ENCODE measurements at places on chromosomes 5 and 9.

DNA sequence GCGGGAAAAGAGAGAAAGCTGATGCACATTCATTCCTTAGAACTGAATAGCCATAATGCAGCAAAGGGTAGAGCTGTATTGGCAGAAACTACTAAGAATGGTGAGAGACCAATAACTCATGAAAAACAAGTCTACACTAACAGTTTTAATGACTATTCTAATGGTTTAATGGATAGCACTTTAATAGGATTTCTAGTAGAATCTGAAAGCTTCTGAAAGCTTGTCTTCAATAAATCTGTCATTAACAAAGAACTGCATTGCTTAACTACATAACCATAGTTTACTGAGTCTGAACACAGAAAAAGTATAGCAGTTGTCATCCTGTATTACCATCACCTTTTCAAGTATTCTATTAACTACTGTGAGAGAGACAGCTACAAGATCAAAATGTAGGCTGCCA lies 617.8 kb upstream of the DMAC1 start:
- DNase-seq = no peak

DNA sequence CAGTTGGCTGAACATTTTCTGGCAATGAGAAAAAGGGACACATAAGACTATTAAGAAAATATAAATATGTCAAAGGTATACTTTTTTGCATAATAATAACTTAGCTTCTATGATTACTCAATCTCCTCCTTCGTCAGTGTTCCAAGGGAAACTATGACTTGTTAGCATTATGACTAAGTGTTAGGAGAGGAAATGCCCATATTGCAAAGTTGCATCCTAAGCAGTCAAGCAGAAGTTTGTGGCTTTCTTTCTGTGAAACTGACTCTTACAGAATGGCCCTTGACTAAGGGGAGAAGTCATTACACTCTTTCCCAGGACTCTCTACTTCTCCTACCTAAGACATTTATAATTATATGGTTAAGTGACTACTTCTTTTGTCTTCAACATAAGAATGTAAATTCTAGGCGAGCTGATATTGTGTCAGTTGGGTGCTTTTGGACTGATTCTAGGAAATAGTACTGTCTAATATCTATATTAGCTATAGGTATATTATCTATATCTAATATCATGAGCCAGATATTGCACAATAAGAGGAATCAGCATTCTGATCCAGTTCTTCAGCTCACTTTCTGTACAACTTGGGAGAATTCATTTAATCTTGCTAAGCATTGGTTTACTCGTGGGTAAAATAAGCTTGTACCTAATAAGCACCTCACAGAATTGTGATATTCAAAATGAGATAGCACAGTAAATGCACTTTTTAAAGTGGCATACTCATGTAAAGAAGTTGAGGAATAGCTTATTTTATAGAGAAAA lies 16.4 kb upstream of the SPINK6 start:
- no peak for DNase-seq

DNA sequence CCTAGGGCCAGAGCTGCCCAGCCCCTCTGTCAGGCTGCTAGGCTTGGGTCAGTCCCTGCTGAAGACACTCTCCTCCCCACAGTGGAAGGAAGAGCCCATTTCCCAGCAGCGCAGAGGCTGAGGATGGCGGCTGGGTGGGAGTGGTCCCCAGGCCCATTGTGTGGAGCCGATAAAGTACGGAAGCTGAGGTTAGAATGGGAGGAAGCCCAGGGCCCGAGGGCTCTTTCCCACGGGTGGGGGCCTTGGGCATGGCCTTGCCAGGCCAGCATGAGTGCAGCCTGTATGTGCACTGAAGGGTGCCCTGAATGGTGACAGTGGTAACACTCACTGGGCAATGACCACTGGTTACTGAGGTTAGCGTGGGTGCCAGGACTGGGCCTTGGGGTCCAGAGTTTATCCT lies 125.9 kb downstream of the RGS3 start:
- no peak for DNase-seq

- DNase-seq = no peak
Measured at GRCh38 chr9:107750741-107751566, 261.4 kb upstream of the KLF4 start.

DNA sequence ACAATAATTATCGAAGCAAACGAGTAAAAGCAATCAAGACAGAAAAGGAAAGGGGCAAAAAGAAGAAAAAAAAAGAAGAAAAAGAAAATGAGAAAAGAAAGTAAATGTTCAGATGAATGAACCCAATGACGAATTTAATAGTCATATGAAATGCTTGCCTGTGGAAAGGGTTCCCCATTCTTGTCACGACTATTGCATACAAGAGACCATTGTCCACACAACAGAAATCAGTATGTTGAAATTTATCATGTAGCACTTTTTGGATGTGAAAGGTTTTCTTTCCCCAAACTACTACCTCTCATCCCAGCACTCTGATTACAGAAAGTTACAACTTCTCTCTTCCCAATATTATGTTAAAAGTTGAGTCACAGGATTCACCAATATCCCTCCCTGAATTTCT lies 162.4 kb downstream of the ZDHHC21 start:
- DNase-seq = no peak

DNA sequence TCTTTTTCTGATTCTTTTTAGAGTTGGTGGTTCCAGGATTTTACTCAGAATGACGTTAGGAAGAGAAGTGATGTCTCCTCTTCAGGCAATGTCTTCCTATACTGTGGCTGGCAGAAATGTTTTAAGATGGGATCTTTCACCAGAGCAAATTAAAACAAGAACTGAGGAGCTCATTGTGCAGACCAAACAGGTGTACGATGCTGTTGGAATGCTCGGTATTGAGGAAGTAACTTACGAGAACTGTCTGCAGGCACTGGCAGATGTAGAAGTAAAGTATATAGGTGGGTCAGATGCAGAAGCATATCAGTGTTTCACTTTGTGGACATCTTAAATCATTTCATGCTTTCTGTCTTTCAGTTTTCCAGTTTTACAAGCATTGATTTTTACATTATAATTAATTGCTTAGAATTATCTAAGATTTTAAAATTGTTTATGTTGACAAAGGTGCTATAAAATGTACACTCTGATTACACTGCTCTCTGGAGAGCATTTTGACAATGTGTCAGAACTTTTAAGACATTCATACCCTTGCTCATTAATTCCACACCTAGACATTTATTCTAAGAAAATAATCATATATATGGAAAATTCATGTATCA lies 36.6 kb downstream of the NLN start:
- no peak for DNase-seq

Data from activated naive CD4-positive, alpha-beta T cell (primary cell).